Jurkat, Clone E6-1 (cell line): ENCODE measurements at places on chromosomes 7 and 10.

DNA sequence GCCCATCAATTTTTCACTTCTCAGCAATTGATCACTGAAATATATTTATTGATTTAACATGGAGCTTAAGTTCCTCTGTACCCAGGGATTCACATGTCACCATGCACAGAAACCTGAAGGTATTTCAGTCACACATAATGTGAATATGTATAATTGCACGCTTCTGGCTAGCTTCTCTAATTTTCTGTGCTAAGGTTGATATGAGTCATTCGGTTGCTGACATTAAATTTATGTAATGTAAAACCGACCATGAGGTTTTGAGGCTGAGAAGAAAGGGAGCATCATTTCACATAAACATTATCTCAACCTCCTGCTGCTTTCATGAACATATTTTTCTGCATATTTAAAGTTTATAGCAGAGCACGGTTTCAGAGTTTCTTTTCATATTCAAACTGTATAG lies 381.0 kb upstream of the TPK1 start:
- no peak for DNase-seq

- DNase-seq: no peak
Observed at GRCh38 chr7:101216001-101216859, 1.2 kb downstream of the PLOD3 start.

GRCh38 chr10:17435953-17436352 lies 18.4 kb downstream of the ST8SIA6 start:
- DNase-seq: no peak

DNA sequence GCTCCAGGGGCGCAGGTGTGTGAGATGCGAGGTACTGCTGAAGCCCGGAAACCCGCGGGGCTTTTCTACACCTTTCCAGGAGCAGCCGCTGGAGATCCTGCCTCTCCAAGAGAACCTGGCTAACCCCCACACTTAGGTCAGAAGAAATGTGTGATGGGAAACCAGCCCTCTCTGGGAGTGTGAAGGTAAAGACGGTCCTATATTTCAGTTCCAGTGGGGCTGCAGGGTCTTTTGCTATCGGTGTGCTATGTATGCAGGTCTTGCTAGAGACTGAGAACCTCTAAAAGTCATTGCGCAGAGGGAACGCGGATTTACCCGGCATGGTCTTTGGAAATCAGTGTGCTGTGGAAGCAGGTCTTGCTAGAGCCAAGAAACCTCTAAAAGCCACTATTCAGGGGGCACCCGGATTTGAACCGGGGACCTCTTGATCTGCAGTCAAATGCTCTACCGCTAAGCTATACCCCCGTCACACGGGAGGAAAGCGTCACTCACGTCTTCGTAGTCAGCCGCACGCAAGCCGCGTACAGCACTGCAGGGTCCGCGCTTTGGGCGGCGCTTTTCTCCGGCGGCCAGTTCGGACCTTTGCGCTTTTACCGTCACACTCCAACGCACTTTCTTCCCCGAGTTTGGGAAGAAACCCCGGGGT lies 46.0 kb downstream of the ZNF777 start:
- DNase-seq: no peak

DNA sequence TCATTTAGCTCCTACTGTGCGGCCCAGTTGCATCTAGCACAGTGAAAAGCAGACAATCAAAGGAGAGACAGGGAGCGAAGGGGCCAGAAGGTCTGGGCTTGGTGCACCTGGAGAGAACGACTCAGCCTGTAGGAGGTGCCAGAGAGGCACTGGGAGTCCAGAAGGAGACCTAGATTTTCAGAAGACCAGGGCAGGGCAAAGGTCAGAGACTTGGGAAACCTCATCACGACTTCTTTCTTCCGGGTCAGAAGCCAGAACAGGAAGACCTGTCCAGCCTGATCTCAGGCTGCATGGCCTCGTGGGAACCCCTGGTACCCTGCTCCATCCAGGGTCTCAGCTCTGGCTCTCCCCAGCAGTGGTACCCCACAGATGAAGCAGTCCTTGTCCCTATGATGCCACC lies 5.2 kb downstream of the AGAP3 start:
- no peak for DNase-seq

GRCh38 chr10:11472158-11472753 lies 139.2 kb downstream of the USP6NL start:
- DNase-seq: peak; percentile 65

- no peak for DNase-seq
Observed at GRCh38 chr7:2159176-2159520, 73.6 kb downstream of the MAD1L1 start.

DNA sequence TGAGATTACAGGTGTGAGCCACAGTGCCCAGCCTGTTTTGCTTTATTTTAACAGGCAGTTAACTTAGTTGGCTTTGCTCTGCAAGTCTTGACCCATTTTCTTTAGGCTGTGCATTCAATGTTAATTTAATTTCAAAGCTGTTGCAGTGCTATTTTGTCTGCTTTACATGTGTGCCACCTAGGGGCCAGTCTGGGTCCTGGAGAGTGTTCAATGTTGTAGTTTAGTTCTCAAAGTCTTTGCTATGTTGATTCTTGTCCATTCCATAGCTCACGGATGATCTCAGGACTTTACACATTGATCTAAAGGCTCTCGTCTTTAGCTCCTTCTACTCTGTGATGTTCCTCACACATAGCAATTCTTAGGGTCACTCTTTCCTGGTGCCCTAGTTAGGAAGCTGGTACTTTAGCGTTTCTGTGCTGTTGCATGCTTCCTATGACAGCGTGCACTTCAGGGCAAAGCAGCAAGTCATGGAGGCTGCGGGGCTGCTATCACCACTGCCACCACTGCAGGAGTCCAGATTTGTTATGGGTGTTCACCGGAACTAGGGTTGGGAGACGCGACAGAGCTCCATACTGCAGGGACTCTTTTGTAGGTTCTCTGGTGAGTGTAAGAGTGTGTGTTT lies 16.4 kb upstream of the ABCA13 start:
- DNase-seq: peak; percentile 19

GRCh38 chr10:124095096-124095495 lies 1.7 kb upstream of the CHST15 start:
- no peak for DNase-seq

- no peak for DNase-seq
Observed at GRCh38 chr10:43644252-43644651, 4.4 kb downstream of the ZNF32 start.

- DNase-seq: no peak
Observed at GRCh38 chr10:113310347-113310746, 242.5 kb upstream of the HABP2 start.

DNA sequence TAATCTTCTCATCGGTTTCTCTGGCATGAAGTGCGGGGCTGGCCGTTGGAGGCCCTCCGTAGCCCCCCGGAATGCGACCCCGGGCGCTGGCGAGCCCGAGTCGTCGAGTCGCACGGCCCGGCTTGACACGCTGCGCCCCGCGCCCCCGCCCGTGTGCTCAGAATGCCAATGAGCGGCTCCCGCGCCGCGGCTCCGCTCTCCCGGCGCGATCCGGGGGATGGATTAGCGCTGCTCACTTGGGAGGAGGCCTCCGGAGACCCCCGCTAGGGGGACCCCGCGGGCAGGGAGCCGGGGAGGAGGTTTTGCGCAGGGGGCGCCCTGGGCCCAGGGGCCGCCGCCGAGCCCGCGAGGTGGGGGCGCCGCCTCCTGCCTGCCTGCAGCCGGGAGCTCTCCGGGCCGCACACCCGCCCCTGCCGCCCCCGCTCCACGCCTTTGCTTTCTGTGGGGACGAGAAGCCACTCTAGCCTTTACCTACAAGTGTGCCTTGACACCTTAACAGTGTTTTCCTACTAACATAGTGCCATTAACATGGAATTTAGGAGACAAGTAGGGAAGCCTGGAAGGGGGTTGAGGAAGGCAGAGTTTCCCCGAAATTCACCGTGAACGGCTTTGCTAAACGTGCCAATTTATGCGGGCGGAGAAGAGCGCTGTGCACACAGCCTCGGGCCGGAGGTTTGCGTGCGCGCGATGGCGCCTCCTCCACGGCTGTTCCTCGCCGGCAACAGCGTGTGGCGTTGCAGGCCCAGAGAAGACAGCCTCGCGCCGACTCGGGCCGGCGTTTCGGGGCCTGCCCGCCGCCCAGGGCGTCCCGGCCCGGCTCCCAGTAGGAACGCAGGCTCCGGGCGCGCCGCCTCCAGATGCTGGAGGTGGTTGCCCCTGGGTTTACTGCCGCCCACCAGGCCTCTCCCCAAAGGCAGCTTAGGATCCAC lies 7.1 kb downstream of the SHH start:
- DNase-seq: peak; percentile 45

- no peak for DNase-seq
Observed at GRCh38 chr7:45404622-45405021, 169.5 kb upstream of the ADCY1 start.

- no peak for DNase-seq
Observed at GRCh38 chr10:126908729-126909128, 3.5 kb downstream of the DOCK1 start.

DNA sequence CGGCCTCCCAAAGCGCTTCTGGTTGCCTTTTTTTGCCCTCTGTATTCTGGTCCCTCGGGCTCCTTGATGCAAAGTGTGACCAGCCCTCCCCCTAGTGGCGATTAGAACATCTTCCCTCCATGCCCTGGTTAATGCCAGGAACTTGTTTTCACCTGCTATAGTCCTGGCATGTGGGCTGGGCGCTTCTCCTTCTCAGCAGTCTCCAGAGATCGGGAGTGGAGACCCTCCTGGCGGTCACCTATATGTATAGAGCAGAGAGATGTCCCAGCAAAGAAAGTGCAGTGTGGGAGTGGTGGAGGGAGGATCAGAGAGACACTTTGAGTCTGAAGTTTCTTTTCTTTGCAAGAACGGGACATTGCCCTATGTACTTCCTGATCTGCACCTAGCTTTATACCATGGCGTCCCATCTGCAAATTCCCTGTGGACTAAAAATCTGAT lies 264.1 kb downstream of the OTUD1 start:
- peak; percentile 66 for DNase-seq

- no peak for DNase-seq
Observed at GRCh38 chr7:117872561-117873309, 506 bp downstream of the CTTNBP2 start.

DNA sequence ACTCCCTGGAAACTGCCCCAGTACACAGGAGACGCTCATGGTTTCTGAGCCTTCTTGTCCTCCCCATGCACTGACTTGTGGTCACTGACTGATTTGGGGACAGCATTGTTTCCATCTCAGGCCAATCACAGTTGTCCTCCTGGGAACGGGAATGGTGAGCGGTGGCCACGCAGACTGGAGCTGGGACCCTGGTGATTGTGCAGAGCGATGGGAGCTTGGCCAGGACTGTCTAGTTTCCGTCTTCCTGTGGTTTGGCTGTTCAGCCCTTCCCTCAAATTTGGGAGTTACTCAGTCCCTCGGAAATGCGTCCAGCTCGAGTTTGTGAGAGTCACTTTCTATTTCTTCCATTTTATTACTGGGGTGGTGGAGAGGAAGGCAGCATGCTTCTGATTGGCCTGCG lies 250.9 kb downstream of the ACTR3B start:
- DNase-seq: no peak

DNA sequence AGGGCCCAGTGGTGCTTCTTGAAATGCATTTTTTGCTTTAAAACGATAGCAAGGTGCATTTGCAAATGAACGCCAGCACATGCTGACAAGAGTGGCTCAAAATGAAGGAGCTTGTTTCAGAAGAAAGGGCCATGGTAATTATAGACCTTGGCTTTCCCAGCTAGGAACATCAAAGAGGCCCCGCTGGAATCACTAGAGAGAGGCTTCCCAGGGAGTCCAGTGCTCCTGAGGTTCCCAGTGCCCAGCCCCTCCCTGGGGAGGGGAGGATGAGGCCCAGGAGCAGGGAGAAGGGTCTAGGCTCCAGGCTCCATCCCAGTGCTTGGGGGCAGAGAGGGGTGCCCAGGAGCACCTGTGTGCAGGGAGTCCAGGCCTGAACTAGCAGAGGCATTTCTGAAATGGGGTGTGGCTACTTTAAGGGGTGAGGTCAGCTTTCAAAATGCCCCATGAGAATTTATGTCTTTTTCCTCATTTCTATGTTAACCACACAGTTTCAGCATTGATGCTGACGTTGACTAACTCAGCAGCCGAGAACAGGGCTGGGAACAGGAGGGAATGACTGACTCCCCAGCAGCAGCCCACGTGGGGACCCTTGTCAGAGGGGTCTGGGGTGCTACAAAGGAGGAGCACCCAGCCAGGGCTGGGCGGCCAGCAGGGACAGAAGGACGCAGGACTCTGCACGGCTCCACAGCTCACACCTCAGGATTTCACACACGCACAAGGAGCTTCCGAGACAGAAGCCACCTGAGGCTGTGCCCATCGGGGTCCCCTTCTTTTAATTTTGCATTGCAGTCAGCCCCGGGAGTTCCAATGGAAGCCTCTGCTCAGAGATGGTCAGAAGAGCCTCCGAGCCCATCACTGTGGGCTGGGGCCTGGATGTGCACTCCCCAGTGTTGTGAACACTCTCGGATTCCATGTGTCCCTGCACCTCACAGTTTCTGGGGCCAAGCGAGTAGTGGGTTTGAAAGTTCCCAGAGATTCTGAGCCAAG lies 570.2 kb downstream of the PTPRN2 start:
- DNase-seq: no peak

GRCh38 chr10:6014241-6014761 lies 37.0 kb upstream of the IL15RA start:
- no peak for DNase-seq

GRCh38 chr10:12728494-12728893 lies 273.0 kb downstream of the CCDC3 start:
- no peak for DNase-seq

- no peak for DNase-seq
Observed at GRCh38 chr7:68280931-68281330, 1284.3 kb downstream of the TYW1 start.

GRCh38 chr7:69739931-69740431 lies 141.7 kb downstream of the AUTS2 start:
- DNase-seq: no peak

GRCh38 chr7:18262058-18262457 lies 233.5 kb upstream of the HDAC9 start:
- no peak for DNase-seq

GRCh38 chr10:46233181-46233580 lies 53.6 kb upstream of the ANTXRL start:
- no peak for DNase-seq

- no peak for DNase-seq
Observed at GRCh38 chr7:136016649-136017395, 39.7 kb upstream of the MTPN start.

DNA sequence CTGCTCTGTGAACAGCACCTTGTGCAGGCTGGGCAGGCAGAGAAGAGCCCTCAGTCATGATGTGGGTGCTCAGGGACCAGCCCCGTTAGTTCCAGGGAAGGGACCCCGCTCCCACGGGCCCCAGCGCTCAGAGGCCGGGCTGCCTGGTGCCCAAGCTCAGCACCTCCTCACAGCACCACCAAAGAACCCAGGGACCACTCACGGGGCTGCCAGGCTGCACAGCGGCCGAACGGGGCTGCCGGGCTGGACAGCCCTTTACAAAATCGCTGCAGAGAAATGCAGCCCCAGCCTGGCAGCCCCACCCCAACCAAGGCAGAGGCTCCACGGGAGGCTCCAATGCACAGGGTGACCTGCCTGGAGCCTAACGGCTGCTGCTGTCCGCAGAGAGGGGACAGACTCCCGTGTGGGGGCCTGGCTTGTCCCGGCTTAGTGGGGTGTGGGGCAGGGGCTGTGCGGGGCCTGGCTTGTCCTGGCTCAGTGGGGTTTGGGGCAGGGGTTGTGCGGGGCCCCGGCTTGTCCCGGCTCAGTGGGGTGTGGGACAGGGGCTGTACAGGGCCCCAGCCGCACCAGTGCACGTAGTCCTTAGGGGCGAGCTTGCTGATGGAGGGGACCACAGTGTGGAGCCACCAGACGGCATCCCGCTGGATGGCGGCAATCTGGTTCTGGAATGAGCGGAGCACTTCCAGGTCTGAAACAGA lies 9.2 kb downstream of the INTS1 start:
- DNase-seq: no peak
